BJ (cell line): ENCODE measurements at places on chromosomes 2 and 18. TPM values are rescaled to one million over a fixed set of nuclear protein-coding genes. Genes with fewer than 3 reads are reported as not detected.

NEU2 gene
- not detected in 2 replicates for polyA plus RNA-seq

USP40 gene
- polyA plus RNA-seq = 29.1 and 48.9 TPM in 2 replicates

ANO7 gene
- polyA plus RNA-seq = 0.50 and 0.74 TPM in 2 replicates

CPSF3 gene
- polyA plus RNA-seq = 12.5 and 31.5 TPM in 2 replicates

POTEF gene
- not detected in 2 replicates for polyA plus RNA-seq

AQP12A gene
- polyA plus RNA-seq = not detected in 2 replicates

CDH19 gene
- polyA plus RNA-seq = not detected in 2 replicates

GCKR gene
- polyA plus RNA-seq = 0.47 and 0.54 TPM in 2 replicates

PRKAG3 gene
- not detected in 2 replicates for polyA plus RNA-seq

UGT1A5 gene
- not detected in 2 replicates for polyA plus RNA-seq

MATN3 gene
- 0.92 and 0.97 TPM in 2 replicates for polyA plus RNA-seq

SLC8A1 gene
- 18.5 and 34.5 TPM in 2 replicates for polyA plus RNA-seq
